Fibroblast of villous mesenchyme (primary cell): ENCODE measurements at places on chromosomes 3 and 15. TPM values are rescaled to one million over a fixed set of nuclear protein-coding genes. Genes with fewer than 3 reads are reported as not detected.

The CPB1 gene
- not detected in 2 replicates for total RNA-seq

The HDC gene
- not detected in 2 replicates for total RNA-seq

The NFKBIZ gene
- total RNA-seq = 108 and 126 TPM in 2 replicates

The CCDC13 gene
- 0.43 and 0.64 TPM in 2 replicates for total RNA-seq

The ILDR1 gene
- not detected in 2 replicates for total RNA-seq

DNA sequence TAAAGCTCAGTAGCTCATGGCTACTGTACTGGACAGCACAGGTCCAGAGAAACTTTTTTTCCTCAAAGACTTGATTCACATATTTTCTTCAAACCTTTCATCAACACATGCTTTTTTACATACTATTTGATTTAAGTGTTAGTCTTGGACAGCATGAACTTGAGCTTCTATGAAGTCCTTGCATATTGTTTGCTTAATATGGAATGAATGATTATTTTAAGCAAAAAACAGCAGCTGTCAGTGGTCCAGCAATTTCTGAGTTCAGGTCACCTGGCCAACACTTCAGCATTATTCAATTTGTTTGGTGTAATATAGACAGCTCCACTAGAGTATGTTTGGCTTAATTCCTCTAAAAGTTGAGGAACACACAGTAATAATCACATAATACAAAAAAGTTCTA is 141.4 kb downstream of the PEX5L start:
- no peak for DNase-seq

GRCh38 chr3:171487382-171487781 is 27.2 kb upstream of the TNIK start:
- no peak for DNase-seq

DNA sequence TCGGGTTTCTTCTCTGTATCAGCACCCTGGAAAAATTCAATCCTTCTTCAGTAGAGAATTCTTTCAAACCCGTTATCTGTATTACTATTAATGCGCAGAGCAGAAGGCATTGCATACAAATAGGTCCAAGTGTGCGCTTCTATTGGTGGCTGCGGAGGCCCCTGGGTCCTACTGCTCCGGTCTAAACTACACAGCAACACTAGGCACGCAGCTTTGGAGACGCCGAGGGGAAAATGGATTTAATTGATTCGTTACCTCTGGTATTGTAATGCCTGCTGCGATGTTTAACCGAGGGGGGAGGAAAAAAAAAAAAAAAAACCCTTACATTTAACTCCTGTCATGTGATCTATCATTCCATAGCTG is at the start of gene ROBO1:
TSS of gene ROBO1 (minus strand) at position 94 of the 363 bp plus-strand sequence.
- DNase-seq = no peak

DNA sequence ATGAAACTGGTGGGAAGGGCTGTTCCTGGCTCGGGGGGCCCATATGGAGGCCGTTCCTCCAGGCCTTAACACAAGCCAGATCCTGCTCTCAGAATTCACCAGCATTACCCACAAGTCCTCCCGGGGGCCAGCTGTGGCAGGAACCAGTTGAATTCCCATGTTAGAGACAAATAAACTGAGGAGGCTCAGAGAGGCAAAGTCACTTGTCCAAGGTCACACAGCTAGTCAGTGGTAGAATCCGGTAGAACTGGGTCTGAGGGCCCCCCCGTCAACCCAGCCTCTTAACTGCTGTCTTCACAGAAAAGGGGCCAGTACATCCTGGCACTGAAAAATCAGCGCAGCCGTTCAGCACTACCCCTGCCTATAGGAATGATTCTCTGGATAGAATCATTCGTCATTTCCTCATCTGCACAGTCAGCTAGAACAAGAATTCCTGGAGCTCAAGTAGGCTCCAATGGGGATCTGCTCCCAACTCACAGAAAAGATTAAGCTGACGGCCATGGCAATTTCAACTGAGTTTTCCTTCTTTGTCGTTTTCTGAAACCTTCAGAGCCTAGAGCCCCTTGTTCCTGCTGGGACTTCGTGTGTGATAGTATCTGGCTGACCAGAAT is 12.2 kb upstream of the TSEN2 start:
- no peak for DNase-seq

- no peak for DNase-seq
Observed at GRCh38 chr3:155704061-155704460, 40.8 kb downstream of the PLCH1 start.

DNA sequence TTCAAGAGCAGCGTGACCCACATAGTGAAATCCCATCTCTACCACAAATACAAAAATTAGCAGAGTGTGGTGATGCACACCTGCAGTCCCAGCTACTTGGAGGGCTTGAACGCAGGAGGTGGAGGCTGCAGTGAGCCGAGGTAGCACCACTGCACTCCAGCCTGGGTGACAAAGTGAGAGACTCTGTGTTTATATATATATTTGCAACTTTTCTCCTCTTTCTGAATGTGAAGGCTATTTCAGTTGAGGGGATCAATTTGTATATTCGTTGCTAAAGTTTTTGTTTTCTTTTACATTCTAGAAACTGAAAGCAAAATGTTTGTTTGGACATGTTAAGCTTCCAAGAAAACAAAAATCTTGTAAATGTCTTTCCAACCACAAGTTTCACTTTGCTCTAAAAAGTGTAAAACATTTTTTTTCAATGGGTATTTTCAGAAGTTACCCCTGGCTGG is 29.8 kb upstream of the FAM98B start:
- DNase-seq = peak; percentile 37

DNA sequence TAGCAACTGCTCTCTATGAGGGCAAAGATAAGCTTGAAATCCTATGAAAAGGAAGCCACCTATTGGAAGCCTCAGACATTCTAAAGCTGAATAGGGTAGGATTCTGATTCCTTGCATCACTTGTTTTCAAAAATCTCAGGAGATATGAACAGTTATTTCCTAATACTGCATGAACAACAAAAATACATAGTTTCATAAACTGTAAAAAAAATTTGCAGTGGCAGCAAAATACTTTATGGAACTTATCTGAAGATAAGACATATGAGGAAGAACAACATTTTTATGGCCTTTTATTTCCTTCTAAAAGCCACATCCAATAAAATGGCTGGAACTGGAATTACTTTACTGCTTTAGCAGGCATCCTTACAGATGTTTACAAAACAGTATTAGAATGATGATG is 29.9 kb downstream of the AP3S2 start:
- peak; percentile 82 for DNase-seq

DNA sequence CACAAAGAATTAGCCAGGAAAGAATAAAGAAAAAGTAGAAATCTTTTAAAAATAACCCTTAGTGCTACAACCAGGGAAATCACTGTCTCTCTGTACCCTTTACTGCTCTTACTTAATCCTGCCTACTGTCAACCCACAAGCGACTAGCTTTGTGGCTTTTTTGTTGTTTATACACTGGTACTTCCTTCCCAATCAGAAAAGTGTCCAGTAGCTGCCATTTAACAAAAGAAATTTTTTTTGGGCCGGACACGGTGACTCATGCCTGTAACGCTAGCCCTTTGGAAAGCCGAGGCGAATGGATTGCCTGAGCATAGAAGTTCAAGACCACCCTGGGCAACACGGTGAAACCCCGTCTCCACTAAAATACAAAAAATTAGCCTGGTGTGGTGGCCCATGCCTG is 13.8 kb upstream of the FAM219B start:
- DNase-seq = no peak

GRCh38 chr3:58588030-58588614 is 10.9 kb upstream of the FAM107A start:
- DNase-seq = peak; percentile 44

GRCh38 chr3:30643763-30644462 is 37.5 kb downstream of the TGFBR2 start:
- DNase-seq = no peak

- no peak for DNase-seq
Observed at GRCh38 chr3:39103791-39104552, 3.5 kb downstream of the GORASP1 start.
